CD14-positive monocyte (primary cell): ENCODE measurements at places on chromosomes 11 and 22.

- DNase-seq: no peak
Measured at GRCh38 chr22:20251491-20251890, 16.6 kb downstream of the RTN4R start.

DNA sequence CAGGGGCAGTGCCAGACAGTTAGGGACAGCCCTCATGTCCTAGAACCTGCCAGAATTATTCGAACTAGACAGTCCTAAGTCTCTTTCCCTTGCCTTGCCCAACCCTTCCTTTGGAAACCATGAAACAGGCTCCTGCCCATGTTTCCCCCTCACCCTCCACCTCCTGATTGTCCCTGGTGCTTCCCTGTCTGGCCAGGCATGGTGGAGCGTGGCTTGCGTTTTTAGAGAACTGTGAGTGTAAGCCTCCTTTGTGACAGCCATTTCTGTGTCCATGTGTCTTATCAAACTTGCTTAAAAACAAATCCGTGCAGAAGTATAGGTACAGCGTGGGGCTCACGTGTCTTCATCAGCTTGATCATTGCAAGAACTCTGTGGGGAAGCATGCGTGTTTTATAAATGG is 54.9 kb downstream of the MPPED1 start:
- no peak for DNase-seq

- no peak for DNase-seq
Measured at GRCh38 chr11:2328021-2328420, 26.2 kb downstream of the TSPAN32 start.

GRCh38 chr11:62147545-62147944 is 23.7 kb downstream of the INCENP start:
- no peak for DNase-seq

- no peak for DNase-seq
Measured at GRCh38 chr11:79033833-79034232, 407.0 kb downstream of the TENM4 start.

- DNase-seq: no peak
Measured at GRCh38 chr11:105582497-105582896, 27.4 kb upstream of the GRIA4 start.

GRCh38 chr11:122797651-122798050 is 40.6 kb upstream of the CRTAM start:
- no peak for DNase-seq

DNA sequence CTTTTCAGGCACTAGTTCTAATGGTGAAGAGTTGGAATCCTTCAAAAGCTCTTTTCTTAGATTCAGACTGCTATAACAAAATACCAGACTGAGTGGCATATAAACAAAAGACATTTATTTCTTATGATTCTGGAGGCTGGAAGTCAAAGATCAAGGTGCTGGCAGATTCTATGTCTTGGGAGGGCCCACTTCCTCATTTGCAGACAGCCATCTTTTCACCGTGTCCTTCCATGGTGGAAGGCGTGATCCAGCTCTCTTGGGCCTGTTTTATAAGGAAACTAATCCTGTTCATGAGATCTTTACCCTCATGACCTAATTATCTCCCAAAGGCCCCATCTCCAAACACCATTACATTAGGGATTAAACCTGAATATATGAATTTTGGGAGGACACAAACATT is 124.0 kb downstream of the NAV2 start:
- DNase-seq: no peak

DNA sequence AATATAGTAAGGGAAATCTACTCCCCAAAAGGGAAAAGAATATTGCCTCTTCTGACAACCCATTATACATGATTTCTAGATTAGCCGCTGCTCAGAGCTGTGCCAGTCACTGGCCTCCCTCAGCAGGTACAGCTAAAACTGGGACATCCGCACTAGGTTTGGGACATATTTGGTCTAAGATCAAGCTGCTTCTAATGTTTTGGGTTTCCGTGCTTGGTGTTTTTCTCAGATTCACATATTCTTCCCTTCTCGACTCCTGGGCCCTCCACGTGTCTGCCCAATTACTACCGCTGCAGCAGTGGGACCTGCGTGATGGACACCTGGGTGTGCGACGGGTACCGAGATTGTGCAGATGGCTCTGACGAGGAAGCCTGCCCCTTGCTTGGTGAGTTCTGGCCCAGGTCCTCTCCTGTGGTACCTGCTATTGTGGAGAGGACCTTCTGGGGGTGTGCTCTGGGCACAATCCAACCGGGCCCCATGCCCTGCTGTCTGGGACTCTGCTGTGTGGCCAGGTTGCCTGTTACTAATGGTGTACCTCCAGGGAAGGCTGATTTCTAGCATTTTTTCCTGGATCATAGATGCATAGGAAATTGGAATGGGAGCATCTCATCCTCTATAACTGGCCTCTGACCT is 138.1 kb upstream of the SORL1-AS1 start:
- DNase-seq: no peak

DNA sequence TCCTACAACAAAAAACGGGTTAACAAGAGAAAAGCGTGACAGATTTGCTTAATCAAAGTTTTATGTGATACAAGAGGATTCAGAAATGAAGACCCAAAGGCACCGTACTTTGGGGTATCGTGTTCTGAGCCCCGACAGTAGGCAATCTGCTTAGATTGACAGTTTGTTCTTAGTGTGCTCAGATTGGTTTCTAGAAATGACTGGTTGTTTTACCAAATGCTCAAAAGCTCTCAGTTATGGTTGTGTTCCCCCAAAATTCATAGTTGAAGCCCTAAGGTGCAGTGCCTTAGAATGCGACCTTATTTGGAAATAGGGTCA is 102.7 kb downstream of the RASSF10 start:
- DNase-seq: no peak

GRCh38 chr11:96905143-96905542 is 515.3 kb downstream of the JRKL start:
- no peak for DNase-seq

- DNase-seq: no peak
Measured at GRCh38 chr11:114034956-114035355, 24.6 kb upstream of the ZBTB16 start.

DNA sequence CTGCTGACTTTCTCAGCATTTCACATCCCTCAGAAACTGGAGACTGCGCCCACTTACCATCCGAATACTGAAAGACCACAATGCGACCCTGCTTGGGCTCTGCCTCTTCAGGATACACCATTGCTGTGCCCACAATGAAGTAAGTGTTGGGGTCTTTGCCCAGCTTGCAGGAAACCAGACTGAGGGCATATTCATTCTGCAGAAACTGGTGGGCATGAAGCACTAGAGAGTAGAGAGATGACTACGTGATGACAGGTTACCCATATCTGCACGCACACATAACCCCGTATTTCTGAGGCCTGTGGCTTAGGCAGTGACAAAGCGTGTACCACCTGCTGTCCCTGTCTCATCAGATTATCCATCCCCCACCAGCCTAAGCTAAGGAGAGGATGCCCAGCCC is 14.6 kb upstream of the VWCE start:
- no peak for DNase-seq

GRCh38 chr11:4798427-4799183 is 5.6 kb downstream of the OR52R1 start:
- no peak for DNase-seq

GRCh38 chr11:116285026-116285425 is 487.8 kb downstream of the BUD13 start:
- no peak for DNase-seq

DNA sequence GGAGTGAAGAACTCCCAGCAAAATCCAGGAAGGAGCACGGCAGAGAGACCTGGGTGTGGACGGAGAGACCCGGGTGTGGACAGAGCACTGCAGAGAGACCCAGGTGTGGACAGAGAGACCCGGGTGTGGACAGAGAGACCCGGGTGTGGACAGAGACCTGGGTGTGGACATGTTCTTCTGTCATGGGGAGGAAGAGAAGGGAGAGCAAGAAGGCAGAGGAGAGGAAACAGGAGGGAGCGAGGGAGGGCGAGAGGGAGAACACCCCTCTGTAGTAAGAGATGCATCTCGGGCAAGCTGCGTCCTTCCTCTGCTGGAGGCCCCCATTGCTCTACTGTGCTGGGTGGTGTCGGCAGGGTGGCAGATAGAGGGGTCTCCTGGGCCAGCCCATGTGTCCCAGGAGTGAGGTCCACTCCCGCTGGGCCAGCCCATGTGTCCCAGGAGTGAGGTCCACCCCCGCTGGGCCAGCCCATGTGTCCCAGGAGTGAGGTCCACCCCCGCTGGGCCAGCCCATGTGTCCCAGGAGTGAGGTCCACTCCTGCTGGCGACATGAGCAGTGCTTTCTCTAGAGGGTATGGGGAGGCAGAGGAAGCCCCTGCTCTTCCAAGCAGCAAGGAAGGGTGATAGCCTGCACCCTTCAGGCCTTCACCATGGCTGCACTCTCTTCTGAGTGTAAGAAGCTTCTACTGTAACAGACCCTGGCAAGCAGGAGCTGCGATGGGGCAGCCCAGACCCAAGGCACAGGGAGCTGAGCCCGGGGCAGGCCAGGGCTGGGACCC is 934.2 kb downstream of the BRD1 start:
- no peak for DNase-seq

DNA sequence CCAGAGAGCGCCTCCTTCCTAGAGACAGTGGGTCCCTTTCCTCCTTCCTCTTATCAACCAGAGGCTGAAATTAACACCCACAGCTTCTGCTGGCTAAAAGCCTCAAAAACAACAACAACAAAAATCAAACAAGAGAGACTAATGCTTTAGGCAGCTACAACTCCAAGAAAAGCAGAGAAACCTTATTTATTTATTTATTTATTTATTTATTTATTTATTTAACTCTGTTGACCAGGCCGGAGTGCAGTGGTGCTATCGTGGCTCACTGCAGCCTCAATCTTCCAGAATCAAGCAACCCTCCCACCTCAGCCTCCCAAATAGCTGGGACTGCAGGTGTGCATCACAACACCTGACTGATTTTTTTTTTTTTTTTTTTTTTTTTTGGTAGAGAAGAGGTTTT is 2.6 kb upstream of the B3GNT6 start:
- no peak for DNase-seq

DNA sequence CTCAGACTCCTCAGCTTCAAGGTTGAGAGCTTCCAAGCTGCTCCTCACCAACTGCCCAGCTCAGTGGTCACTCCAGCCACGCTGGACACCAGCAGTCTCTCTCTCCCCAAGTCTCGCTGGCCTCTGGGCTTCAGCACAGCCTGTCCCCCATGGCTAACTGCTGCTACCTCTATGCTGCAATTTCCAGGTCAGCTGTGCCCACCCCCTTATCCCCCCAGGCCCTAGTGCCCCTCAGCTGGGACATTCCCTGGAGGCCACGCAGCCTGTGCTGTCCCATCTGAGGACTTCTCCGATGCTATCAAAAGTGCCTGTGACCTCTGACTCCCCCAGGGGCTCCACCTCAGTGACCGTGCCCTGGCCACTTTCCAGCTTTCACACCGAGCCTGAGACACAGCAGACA is 37.5 kb upstream of the PHF21B start:
- no peak for DNase-seq

DNA sequence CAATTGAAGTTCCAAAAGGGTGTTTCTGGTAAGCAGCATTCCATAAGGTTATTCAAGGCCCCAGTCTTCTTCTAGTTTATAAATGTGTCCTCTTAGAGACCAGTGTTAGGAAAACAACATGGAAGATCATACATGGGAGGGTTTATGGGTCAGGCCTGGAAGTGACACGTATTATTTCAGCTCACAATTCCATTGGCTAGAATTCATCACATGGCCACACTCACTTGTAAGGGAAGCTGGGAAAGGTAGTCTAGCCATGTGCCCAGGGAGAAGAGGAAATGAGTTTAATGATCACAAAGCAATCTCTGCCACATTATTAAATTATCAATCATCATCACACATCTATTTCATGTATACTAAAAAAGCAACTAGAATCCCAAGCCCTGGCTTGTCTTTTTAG is 181.7 kb upstream of the TBCEL start:
- DNase-seq: no peak

- DNase-seq: no peak
Measured at GRCh38 chr22:30685178-30685577, 9.5 kb upstream of the OSBP2 start.

GRCh38 chr11:76598426-76598839 is 72.1 kb downstream of the LRRC32 start:
- DNase-seq: peak; percentile 29

GRCh38 chr11:12130180-12130980 is 20.0 kb downstream of the MICAL2 start:
- peak; percentile 27 for DNase-seq

DNA sequence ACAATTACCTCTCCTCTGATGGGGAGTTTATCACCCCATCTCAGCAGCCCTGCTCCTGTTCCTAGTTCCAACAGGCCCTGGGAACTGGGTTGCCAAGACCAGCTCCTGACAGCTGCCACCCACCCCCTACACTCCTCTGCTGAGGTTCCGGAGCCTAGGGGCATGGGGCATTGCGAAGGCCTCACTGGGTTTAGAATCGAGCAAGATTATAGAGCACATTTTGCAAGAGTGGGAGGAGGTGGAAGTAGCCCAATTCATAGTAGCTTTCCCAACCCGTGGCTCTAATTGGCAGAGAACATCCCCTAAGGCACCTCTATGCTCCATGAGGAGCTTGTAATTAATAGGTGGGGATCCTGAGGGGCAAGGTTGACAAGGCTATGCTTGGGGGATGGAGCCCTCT is 23.0 kb downstream of the MYEOV start:
- no peak for DNase-seq

DNA sequence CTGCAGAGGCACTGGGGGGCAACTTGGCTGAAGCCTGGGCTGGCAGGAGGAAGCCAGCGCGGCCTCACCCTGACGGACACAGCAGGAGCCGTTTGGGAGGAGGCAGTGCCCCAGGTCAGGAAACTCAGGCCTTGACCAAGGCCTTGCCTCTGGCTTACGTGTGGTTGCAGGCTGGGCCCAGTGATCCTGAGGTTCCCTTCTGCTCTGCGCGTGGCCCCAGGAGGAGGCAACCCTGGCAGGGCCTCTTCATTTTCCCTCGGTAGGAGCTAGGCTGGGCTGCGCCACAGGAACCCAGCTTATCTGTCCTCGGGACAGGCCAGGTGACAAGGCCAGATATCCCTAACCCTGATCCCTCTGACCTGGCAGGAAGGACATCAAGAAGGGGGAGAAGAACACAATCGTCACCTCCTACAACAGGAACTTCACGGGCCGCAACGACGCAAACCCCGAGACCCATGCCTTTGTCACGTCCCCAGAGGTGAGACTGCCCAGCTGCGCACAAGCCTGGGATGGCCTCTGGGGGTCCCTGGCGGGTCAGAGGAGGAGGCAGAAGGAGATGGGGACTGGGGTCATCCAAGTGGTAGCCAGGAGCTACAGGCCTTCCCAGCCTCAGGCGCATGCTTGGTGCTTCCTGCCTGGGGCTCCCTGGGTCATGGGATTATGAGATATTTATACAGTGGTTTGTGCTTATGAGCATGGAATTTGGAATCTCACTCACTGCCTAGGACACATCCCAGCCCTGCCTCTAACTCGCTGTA is 20.6 kb downstream of the POLR3H start:
- no peak for DNase-seq

- peak; percentile 27 for DNase-seq
Measured at GRCh38 chr11:118175031-118175992, 1.1 kb downstream of the SCN2B start.

- DNase-seq: no peak
Measured at GRCh38 chr11:22582151-22582410, 43.5 kb downstream of the FANCF start.

- DNase-seq: no peak
Measured at GRCh38 chr11:78572394-78572793, 2.3 kb downstream of the NARS2 start.
